Activated CD4-positive, alpha-beta T cell treated with anti-CD3 and anti-CD28 coated beads, Interleukin-10, Interleukin-2, amounts not matched to agents 100 ng/mL and 50 ng/mL, durations not matched to agents 16 hours and 8 hours (primary cell): ENCODE measurements at places on chromosomes 11 and 22.

DNA sequence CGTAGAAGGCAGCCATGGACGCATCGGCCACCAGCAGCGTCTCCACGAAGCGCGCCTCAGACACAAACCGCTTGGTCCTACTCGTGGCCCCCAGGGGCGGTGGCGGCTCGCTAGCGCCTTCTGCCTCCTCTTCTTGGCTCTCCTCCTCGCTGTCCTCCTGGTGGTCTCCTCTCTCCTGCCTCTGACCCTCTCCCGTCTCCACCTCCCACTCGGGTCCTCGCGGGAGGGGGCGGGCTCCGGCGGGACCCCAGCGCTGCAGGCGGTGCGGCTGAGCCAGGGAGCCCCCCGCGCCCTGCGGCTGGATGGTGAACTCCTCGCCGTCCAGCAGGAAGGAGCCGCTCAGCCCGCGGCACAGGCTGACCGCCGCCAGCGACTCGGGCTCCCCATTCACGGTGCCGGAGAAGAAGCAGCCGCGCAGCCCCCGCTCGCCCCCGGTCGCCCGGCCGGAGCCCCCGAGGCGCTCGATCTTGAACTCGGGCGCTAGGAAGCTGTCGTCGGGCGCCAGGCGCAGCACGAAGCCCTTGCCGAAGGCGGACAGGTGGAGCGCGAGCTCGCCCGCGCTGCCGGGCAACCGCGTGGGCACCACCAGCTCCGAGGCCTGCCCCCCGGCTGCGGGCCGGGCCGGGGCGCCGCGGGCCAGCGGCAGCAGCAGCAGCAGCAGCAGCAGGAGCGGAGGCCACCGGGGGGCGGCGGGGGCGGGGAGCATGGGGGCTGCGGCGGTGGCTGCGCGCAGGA is 661 bp downstream of the ADAMTS8 start:
- no peak for DNase-seq

GRCh38 chr11:1936781-1937615 is 10.1 kb upstream of the MRPL23 start:
- no peak for DNase-seq

DNA sequence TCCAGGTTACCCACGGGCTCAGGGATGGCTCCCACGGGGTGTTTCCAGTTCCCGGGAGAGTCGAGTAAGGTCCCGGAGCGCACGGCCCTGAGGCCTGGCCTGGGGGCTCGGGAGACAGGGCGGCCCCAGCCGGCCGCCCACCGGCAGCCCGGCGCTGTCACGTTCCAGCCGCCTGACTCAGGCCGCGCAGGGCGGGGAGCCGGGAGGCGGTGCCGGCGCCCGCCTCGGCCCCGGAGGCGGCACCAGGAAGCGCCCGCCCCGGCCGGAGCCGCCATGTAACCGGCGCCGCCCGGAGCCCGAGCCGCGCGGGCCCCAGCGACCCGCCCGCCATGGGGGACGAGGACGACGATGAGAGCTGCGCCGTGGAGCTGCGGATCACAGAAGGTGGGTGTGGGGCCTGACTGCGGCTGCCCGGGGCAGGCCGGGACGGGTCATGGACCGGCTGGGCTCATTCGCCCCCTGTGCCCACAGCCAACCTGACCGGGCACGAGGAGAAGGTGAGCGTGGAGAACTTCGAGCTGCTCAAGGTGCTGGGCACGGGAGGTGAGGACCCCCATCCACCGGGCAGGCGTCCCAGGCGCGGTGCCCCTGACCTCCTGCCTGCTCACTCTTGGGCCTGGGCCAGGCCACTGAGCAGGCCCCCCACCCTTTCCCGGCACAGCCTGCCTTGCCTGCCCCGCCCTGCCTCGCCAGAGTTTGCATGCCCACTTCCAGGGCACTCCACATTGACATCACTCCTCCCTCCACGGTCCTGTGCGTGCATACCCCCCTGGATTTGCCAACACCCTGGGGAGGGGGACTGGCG is at the start of gene RPS6KA4:
Gene RPS6KA4 (plus strand): TSS at position 256 of the 805 bp plus-strand sequence. CDS start 74 bp downstream, at position 330.
- peak; percentile 67 for DNase-seq

GRCh38 chr11:18769802-18770456 is 21.7 kb downstream of the PTPN5 start:
- peak; percentile 13 for DNase-seq

GRCh38 chr11:112292785-112293407 is 32.2 kb upstream of the PLET1 start:
- DNase-seq = no peak

GRCh38 chr11:86524620-86525352 is 147.6 kb downstream of the ME3 start:
- no peak for DNase-seq
